ENCODE measurements at places on chromosomes 13 and 19.

- DNase-seq = no peak
Measured at GRCh38 chr13:44471686-44472085, 98.1 kb downstream of the SERP2 start.

- no peak for DNase-seq
Measured at GRCh38 chr19:57934820-57935665, at the start of gene ZNF418. Gene ZNF418 (minus strand): TSS chr19:57935402. CDS start chr19:57933822, 1,580 bp downstream.

DNA sequence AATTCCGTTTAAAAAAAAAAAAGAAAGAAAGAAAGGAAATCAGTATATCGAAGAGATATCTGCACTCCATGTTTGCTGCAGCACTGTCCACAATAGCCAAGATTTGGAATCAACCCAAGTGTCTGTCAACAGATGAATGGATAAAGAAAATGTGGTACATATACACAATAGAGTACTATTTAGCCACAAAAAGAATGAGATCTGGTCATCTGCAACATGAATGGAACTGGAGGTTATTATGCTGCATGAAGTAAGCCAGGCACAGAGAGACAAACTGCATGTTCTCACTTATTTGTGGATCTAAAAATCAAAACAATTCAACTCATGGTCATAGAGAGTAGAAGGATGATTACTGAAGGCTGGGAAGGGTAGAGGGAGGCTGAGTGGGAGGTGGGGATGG lies 16.3 kb downstream of the ZNF565 start:
- no peak for DNase-seq

DNA sequence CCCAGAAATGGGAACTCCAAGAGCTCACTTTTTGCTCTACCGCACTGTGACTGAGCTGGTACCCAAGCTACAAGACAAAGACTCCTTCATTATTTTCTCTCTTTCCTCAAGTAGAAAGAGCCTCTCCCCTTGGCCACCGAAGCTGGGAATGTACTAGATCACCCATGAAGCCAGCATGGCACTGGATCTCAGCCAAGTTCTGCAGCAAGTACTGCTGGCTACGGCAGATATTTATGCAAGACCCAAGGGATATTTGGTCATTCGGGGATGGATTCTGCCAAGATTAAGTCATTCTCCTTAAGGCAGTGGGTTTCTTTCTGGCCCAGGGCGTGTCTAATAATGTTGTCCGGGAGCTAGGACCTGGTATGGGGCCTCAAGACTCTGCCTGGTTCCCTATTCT lies 633.5 kb downstream of the SLITRK1 start:
- DNase-seq = no peak

GRCh38 chr19:30340771-30341561 lies 31.2 kb upstream of the ZNF536 start:
- DNase-seq = no peak

DNA sequence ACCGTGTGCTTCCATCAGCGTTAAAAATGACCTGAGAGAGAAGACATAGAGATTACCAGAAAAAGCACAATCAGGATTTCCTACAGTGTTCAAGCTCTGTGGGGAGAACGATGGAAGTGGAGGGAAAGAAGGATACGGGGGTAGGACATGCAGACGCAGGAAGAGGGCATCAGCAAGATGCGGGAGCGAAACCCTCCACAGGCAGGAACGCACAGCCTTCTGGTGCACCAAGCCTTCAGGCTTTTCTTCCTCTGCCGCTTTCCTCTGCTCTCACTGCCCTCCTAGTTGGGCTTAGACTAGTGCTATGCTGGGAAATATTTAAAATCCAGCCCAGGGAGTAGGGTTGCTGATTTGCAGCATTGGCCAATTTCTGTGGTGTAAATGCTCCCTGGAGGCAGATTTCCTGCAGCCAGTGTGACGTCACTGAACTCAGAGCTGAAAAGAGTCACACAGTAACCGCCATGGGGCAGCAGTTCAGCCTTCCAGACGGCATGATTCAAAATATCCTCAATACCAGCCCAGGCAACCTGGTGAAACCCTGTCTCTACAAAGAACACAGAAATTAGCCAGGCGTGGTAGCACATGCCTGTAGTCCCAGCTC lies 205.1 kb upstream of the SOX1 start:
- no peak for DNase-seq
